Activated CD8-positive, alpha-beta memory T cell treated with anti-CD3 and anti-CD28 coated beads for 36 hours (primary cell): ENCODE measurements at places on chromosomes 4 and X. TPM values are rescaled to one million over a fixed set of nuclear protein-coding genes. Genes with fewer than 3 reads are reported as not detected.

FREM3 gene
- not detected for total RNA-seq

DMP1 gene
- not detected for total RNA-seq

RPL34 gene
- 1,421 TPM for total RNA-seq

RNF150 gene
- not detected for total RNA-seq
